HFFc6 (cell line): ENCODE measurements at places on chromosomes 2 and 18.

DNA sequence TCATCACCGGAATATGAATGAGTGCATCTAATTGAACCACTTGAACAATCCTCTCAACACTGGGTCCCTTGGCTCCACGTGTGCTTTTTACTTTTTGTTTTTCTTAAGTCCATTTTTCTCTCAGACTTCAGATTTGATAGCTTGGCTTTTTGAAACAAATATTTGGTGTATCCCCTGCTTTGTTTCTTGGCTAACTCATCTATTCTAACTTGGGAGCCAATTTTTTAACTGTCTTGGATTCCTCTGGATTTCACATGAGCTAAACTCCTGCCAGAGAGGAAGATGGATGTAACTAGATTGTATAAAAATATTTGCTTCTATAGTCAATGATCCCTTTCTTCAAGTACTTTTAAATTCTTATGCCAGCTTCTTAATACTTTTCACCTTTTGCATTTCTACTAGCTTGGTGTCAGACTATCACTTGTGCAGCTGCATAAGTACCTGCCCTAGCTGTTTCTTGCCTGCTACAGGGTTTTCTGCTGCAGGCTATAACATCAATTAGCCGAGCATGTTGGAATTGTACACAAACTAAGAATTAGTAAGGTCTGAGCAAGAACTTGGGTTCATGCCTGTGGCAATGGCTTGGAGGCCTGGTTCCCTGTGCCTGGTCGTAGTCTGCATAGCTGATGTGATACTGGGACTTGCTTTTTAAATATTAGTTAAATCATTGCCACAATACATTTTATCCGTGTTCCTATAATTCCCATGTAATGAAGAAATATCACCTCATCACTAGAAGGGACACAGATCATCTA, 281.5 kb downstream of the EN1 start:
- DNase-seq = no peak

- DNase-seq = peak; percentile 10
Measured at GRCh38 chr2:70258532-70258875, 567 bp downstream of the PCYOX1 start.

GRCh38 chr2:241009601-241010530, 11.4 kb downstream of the SNED1 start:
- DNase-seq = peak; percentile 54

GRCh38 chr2:159736048-159736447, 23.7 kb downstream of the MARCHF7 start:
- DNase-seq = peak; percentile 39

GRCh38 chr2:143802871-143803650, 673.8 kb downstream of the ARHGAP15 start:
- DNase-seq = no peak

DNA sequence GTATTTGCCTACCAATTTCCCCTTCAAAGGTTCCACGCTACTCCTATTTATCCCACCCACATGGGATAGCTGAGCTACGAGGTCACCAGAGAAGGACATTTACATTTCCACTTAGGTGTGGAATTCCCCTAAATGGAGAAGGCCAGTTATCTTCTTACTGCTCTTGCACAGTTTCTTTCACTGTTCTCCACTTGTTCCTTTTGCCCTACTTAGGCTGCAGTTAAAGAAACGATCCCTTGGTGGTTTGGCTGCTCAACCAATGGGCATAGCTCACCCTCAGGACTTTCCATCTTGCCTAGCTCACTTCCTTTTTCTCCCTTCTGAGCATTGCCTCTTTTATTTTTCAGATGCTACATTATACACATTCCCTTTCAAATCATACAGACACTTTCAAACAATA, 11.2 kb upstream of the NABP1 start:
- no peak for DNase-seq
